ENCODE measurements at places on chromosomes 12 and 14. TPM values are rescaled to one million over a fixed set of nuclear protein-coding genes. Genes with fewer than 3 reads are reported as not detected.

Gene INHBC
- 0.17 TPM for polyA plus RNA-seq

Gene VASH1
- polyA plus RNA-seq: 61.9 TPM

DNA sequence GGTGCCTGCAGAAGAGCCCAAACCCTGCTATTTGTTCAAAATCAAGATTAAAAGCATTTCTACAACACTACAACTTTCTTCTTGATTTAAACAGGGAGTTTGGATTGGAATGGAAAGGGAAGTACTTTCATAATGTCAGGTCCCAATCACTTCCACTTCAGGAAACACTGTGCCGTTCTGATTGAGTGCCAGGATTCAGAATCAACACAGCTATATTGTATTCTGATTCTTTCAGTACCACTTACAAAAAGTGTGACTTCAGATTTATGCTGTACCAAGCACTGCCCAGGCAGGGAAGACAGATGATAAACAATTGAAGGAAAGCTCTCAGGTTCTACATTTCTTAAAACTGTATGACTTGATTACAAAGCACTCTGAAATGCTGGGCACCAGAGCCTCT lies 3.2 kb downstream of the TDP1 start:
- DNase-seq: no peak

GRCh38 chr14:67253076-67253635 lies 11.9 kb downstream of the PALS1 start:
- no peak for DNase-seq

- no peak for DNase-seq
These were observed 43.2 kb downstream of the CALM1 start for GRCh38 chr14:90440021-90440451.

GRCh38 chr14:78581229-78581628 lies 411.1 kb downstream of the NRXN3 start:
- DNase-seq: no peak

DNA sequence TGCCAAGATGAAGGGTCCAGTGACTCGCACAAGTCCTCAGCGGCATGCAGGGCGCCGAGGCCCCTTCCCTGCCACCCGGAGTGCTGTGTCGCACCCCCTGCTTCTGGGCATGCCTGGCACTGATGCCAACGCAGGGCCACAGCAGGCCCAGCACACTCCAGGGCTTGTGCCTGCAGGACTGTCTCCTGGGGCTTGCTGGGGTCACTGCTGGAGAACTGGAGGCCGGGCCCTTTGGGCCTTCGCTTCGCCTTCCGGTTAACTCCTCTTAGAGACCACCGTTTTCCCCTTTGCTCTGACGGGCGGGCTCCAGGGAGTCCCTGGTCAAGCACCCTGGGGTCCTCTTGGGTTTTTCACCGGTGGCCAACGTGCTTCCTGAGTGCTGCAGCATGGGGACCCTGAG lies 79.6 kb downstream of the WDR20 start:
- no peak for DNase-seq

Gene PZP
- polyA plus RNA-seq: 2.4 TPM

- no peak for DNase-seq
These were observed 6.7 kb downstream of the LRP1 start for GRCh38 chr12:57134949-57135348.

- DNase-seq: no peak
These were observed 91.5 kb upstream of the PTGDR start for GRCh38 chr14:52175982-52176502.

DNA sequence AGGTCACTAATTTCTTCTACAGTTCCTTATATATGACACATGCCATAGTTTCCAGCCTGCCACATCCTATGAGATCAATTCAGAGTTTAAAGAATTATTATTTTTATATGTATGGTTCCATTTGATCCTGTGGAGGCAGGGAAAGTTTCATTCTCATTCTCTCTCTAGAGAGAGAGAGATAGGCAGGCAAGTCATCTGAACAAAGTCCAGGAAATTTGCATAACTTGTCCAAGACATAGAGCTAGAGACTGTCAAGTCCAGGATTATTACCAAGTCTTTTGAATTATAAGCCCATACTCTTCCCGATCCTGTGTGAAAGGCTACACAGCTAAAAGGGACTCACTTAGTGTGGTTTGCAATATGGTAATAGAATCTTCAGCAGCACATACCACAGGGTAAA lies 215.3 kb downstream of the SSPN start:
- DNase-seq: no peak

Gene USP44
- 3.7 TPM for polyA plus RNA-seq

- no peak for DNase-seq
These were observed 84.7 kb downstream of the GPATCH2L start for GRCh38 chr14:76236172-76237130.

- no peak for DNase-seq
These were observed 26.5 kb upstream of the PPP1R12A start for GRCh38 chr12:79961411-79961810.

Gene CD4
- 90.5 TPM for polyA plus RNA-seq

DNA sequence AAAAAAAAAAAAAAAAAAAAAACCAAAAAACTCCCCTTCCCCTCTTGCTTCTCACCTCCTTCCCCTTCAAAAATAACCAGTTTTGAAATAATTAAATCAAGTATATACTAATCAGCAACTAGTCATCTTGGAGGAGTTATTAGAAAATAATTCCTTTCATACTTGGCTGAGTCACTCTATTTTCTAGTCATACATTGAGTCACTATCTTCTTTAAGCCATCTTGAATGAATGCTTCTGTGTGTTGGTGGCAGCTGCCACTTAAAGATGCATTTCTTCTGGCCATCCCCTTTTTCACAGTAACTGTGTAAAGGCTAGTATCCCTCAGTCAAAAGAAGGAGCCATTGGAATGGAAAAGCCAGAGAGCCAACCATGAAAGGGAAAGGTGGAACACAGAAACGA lies 84.2 kb upstream of the TMEM263 start:
- no peak for DNase-seq

Gene LALBA
- polyA plus RNA-seq: not detected

- DNase-seq: no peak
These were observed 878 bp upstream of the R3HDM2 start for GRCh38 chr12:57431654-57432188.

- DNase-seq: no peak
These were observed 335.7 kb downstream of the RPS29 start for GRCh38 chr14:49250517-49250916.

DNA sequence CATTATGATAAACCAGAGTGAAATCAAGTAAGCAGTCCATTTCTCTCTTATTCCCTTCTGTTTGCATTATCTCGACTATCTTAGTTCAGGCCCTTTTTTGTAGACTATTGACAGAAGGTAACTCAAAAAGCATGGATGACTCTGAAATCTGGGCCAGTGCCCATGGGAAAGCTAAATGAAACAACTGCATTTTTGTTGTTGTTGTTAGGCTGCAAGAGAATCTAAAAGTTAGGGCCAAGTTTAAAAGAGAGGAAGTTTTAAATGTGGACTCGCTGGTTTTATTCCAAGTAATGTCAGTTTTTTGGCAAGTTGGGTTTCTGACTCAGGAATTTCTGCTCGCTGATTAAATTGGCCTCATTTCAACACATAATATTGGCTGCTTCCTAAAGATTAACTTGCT lies 201.1 kb downstream of the PIK3C2G start:
- no peak for DNase-seq

GRCh38 chr12:115323223-115323905 lies 639.4 kb upstream of the TBX3 start:
- no peak for DNase-seq

DNA sequence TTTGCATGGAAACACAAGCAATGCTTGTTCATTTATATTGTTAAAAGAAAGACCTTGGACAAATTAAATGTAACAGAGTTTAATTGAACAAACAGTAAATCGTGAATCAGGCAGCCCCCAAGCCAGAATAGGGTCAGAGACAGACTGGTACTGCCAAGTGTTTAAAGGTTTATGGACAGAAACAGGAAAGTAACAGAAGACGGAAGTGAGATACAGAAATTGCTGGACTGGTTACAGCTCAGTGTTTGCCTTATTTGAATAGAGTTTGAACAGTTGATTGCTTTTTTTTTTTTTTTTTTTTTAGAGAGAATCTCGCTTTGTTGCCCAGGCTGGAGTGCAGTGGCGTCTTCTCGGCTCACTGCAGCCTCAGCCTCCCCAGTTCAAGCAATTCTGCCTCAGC lies 50.3 kb downstream of the DAO start:
- no peak for DNase-seq

All from left lung (tissue), 14 donors.